Stomach (tissue), 19 donors: ENCODE measurements at places on chromosomes 5 and 9.

GRCh38 chr9:34139477-34140146 is 13.1 kb upstream of the DCAF12 start:
- no peaks in the 10 kb centered on the region for H3K27me3 ChIP-seq
- H3K36me3 ChIP-seq = no peaks in the 10 kb centered on the region
- no peak overlapping the region for H3K27ac ChIP-seq
- H3K4me1 ChIP-seq = peaks cover 6% of the 10 kb centered on the region
- DNase-seq = peak; percentile 76

- H3K4me1 ChIP-seq = peaks cover 83% of the 10 kb centered on the region
- H3K27me3 ChIP-seq = no peaks in the 10 kb centered on the region
- H3K36me3 ChIP-seq = no peaks in the 10 kb centered on the region
- no peak overlapping the region for H3K4me3 ChIP-seq
These were observed 5.2 kb downstream of the GNAQ start for GRCh38 chr9:78026416-78026815.

- no peaks in the 10 kb centered on the region for H3K36me3 ChIP-seq
- no peak overlapping the region for H3K4me3 ChIP-seq
- no peak overlapping the region for H3K27ac ChIP-seq
These were observed 160.8 kb downstream of the CEMIP2 start for GRCh38 chr9:71607461-71607881.

GRCh38 chr5:172098046-172098445 is 90.0 kb downstream of the STK10 start:
- peaks cover 5% of the 10 kb centered on the region for H3K4me1 ChIP-seq
- H3K36me3 ChIP-seq = peaks cover 43% of the 10 kb centered on the region
- H3K27ac ChIP-seq = no peak overlapping the region

GRCh38 chr5:172151661-172152210 is 36.3 kb downstream of the STK10 start:
- no peak overlapping the region for H3K4me3 ChIP-seq
- no peak overlapping the region for H3K27ac ChIP-seq
- DNase-seq = no peak

DNA sequence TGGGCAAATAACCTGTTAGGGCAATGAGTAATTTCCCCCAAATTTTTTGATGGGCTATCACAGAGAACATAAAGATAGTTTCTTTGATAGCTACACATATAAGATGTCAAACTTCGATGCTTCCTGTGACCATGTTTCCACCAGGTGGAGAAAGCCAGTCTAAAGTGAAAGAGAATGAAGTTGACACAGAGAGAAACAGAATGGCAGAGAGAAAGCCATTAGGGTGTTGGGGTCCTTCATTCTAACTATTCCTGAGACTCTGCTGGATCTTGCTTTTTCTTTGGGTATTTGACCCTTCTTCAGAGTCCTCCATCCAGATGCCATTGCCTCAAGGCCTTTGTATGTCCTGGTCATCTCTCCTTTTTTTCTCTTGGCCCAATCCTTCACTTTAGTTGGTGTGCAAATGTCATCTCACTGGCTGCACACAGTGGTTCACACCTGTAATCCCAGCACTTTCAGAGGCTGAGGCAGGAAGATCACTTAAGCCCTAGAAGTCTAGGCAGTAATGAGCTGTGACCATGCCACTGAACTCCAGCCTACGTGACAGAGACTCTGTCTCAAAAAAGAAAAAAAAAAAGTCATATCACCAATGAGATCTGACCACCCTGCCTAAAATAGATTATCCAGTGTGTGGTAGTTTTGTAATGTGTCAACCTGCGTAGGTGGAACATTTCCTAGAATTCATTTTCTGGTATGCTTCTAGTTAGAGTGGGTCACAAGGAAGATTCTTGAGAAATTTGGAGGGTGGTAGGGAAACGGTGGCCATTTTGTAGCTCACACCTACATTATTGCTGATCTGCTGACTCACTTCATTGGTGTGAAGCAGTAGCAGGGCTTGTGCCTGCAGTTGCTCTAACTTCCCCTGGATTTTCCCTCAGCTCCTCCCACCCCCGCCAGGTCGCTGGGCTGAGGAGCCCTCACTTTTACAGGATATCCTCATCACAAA is 20.8 kb upstream of the KIF2A start:
- H3K27ac ChIP-seq = no peak overlapping the region
- H3K36me3 ChIP-seq = no peaks in the 10 kb centered on the region
- DNase-seq = no peak
- H3K4me3 ChIP-seq = no peak overlapping the region

- no peak overlapping the region for H3K27ac ChIP-seq
- no peaks in the 10 kb centered on the region for H3K4me1 ChIP-seq
- DNase-seq = no peak
- no peaks in the 10 kb centered on the region for H3K27me3 ChIP-seq
- no peak overlapping the region for H3K4me3 ChIP-seq
These were observed 213.6 kb downstream of the GRIA1 start for GRCh38 chr5:153704110-153704509.

GRCh38 chr9:95082401-95083084 is 235.0 kb downstream of the FANCC start:
- DNase-seq = no peak
- peaks cover 64% of the 10 kb centered on the region for H3K36me3 ChIP-seq
- H3K4me1 ChIP-seq = peaks cover 53% of the 10 kb centered on the region
- H3K27ac ChIP-seq = peak overlapping the region; percentile 79
- H3K4me3 ChIP-seq = no peak overlapping the region

- H3K27me3 ChIP-seq = no peaks in the 10 kb centered on the region
- no peaks in the 10 kb centered on the region for H3K4me1 ChIP-seq
- no peak overlapping the region for H3K4me3 ChIP-seq
- no peaks in the 10 kb centered on the region for H3K36me3 ChIP-seq
- no peak overlapping the region for H3K27ac ChIP-seq
These were observed 8.2 kb upstream of the STRBP start for GRCh38 chr9:123276551-123276950.

- no peak overlapping the region for H3K27ac ChIP-seq
- no peak overlapping the region for H3K4me3 ChIP-seq
- H3K36me3 ChIP-seq = no peaks in the 10 kb centered on the region
- no peak for DNase-seq
- no peaks in the 10 kb centered on the region for H3K27me3 ChIP-seq
These were observed 197.9 kb upstream of the ADAMTS16 start for GRCh38 chr5:4941957-4942830.

- peak; percentile 81 for DNase-seq
- H3K27ac ChIP-seq = peak within 1 kb of the TSS; percentile 93
- H3K4me1 ChIP-seq = peaks cover 37% of the 10 kb centered on the region
- peaks cover 34% of the 10 kb centered on the region for H3K27me3 ChIP-seq
- H3K4me3 ChIP-seq = peak within 1 kb of the TSS; percentile 79
- H3K36me3 ChIP-seq = no peaks in the 10 kb centered on the region
These were observed at the start of gene VAV2 for GRCh38 chr9:133991964-133992779. Gene VAV2 (minus strand): TSS chr9:133992324. CDS start chr9:133992278, 46 bp downstream.

GRCh38 chr9:19992556-19992955 is 203.7 kb upstream of the SLC24A2 start:
- no peak overlapping the region for H3K4me3 ChIP-seq
- H3K27me3 ChIP-seq = no peaks in the 10 kb centered on the region
- no peak overlapping the region for H3K27ac ChIP-seq
- no peaks in the 10 kb centered on the region for H3K4me1 ChIP-seq
- no peak for DNase-seq

DNA sequence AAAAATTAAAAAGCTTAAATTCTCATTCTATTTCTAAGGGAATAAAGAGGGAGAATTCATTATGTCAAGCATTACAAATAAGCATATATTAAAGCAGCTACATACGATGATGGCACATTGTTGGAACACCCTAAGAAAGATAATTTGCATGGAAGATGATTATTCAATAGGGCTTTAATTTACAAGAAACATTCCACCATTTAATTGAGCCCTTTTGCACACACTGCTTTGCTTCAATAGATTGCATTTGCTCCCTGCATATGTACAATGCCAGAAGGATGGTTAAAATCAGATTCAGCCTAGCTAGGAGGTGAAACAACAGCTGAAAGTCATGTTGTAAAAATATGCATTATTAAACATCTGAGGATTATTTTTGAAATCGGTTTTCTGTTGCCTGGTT is 21.8 kb downstream of the KIAA1958 start:
- no peaks in the 10 kb centered on the region for H3K36me3 ChIP-seq
- no peak overlapping the region for H3K27ac ChIP-seq
- DNase-seq = no peak
- H3K4me1 ChIP-seq = peaks cover 40% of the 10 kb centered on the region
- H3K4me3 ChIP-seq = no peak overlapping the region

DNA sequence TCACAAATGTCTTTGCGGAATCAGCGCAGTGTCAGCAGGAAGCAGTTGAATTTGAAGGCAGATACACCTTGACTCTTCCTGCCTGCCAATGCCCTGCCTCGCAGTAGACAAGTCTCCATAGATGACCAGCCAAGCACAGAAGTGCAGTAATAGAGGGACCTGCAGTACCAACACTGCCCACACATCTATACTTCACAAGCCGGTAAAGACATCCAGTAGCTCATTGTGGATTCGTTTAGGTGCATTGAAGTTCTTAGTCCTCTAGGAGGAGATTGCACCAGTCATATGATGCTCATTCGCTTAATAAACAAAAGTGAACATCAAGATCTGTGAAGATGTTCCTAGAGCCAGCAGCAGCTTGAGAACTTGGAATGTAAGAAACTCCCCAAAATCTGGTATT is 7.1 kb upstream of the IFNA2 start:
- no peaks in the 10 kb centered on the region for H3K36me3 ChIP-seq
- no peak for DNase-seq
- no peak overlapping the region for H3K4me3 ChIP-seq
- peaks cover 15% of the 10 kb centered on the region for H3K27me3 ChIP-seq
- H3K27ac ChIP-seq = no peak overlapping the region
